Thyroid gland (tissue), 4 donors: ENCODE measurements at places on chromosomes 16 and 17. TPM values are rescaled to one million over a fixed set of nuclear protein-coding genes. Genes with fewer than 3 reads are reported as not detected.

DNA sequence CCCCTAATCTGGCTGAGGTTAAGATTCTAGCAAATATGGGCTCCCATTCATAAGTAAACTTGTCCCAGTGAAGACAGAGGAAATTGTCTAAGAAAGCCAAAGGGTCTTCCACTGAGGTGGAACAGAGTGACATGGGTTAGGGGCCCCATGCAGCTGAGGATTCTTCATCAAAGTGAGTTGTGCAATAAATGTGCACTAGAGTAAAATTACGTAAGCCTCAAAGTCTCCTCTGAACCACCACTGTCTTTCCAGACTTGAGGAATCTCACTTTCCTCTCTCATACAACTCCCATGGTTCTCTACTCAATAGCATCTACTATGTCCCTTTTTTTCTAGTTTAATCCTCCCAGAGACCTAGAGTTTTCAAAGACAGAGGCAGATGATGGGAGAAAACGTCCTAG, 132.4 kb downstream of the CA10 start:
- DNase-seq = no peak

The CSH1 gene
- not detected for total RNA-seq

- DNase-seq = no peak
These were observed 258.8 kb upstream of the CDH5 start for GRCh38 chr16:66107661-66108060.

The DHRS7C gene
- total RNA-seq = not detected

- peak; percentile 94 for DNase-seq
These were observed 26.6 kb downstream of the ITGB3 start for GRCh38 chr17:47280072-47280811.

DNA sequence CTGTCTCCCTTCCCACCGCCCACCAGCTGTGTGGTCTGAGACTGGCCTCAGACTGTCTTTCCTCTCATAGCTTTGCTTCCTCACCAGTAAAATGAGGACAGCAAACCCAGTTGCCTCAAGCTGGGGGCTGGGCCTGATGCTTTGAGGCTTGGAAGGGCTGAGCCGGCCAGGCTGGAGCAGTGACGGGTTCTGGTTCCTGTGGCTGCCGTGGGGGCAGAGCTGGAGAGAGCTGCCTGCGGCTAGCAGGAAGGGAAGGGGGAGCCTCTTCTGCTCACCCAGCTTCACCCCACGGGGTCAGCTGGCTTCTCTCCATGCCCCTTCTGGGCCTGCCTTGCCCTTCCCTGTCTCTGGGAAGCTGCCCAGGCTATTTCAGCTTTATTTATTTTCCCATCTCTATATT, 23.7 kb downstream of the LASP1 start:
- DNase-seq = no peak

The SPN gene
- total RNA-seq = 0.67 TPM

DNA sequence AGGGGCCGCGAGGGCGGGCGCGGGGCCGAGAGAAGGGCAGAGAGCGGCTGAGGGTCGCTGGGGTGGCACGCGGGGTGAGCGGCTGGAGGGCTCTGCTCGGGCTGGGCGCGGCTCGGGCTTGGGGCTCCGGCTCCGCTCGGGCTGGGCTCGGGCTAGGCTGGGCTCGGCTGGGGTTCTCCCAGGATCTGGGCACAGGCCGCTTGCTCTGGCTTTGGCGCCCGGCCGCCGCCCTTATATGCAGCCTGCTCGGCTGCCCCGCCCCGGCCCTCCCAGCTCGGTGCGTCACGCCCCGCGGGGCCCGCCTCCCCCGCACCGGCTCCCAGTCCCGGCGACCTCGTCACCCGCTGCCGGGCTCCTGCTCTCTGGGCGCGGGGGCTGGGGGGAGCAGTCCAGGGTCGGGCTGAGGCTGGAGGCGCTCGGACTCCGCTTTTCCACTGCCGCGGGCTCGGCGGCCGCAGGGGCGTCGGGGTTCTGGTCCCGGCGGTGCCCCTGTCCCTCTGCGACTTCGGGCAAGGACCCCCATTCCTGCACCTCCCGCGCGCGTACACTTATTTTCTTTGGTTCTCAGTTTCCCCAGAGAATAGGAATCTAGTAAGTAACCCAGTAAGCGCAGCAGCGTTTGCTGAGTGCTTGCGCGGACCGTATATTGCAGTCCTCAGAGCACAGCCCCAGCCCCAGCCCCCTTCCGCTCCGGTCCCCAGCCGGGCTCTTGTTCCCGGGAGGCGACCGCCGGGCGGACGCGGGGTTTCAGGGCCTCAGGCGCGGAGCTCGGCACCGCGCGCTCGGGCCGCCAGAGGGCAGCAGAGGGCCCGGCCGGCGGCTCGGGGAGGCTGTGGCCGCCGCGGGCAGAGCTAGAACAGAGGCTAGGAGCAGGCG, at the start of gene RASD1:
TSS of gene RASD1 (minus strand) at position 207 of the 876 bp plus-strand sequence. CDS start 214 bp downstream, outside the sequence.
- peak; percentile 91 for DNase-seq

The PNMT gene
- not detected for total RNA-seq

The KRT33B gene
- total RNA-seq = not detected

DNA sequence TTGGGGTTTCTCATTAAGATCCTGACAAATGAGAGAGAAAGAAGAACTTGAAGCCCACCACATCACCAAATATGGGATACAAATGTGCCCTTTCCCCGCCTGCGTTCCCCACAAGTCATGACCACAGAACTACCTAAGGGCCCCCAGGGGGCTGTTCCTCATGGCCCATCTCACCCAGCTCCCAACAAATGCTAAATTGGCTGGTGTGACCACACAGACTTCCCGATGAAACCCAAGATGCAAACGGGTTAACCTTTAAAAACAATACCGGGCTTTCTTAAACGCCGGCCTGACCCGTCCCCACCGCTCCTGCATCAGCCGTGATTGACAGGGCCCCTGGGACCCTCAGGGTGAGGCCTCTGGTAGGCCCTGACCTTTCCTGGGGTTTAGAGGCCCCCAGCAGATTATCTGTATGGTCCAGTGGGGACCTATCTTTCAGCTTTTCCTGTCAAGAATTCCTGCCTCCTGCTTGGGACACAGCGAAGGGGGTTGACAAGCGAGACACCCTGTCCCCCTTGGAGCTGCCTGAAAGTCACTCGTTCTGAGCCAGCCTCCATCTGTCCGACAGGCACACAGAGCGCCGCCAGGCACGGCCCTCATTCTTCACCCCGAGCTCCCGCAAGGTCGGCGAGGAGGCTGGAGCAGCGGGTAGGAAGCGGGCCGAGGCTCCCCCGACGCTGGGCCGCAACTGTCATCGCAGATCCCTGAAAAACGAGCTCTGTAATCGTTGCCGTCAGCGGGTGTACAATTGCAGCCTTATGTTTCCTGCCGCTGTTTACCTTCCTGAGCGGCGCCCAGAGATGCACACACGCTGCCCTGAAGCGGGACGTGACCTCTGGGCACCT, 300.1 kb downstream of the FOXL1 start:
- DNase-seq = no peak

DNA sequence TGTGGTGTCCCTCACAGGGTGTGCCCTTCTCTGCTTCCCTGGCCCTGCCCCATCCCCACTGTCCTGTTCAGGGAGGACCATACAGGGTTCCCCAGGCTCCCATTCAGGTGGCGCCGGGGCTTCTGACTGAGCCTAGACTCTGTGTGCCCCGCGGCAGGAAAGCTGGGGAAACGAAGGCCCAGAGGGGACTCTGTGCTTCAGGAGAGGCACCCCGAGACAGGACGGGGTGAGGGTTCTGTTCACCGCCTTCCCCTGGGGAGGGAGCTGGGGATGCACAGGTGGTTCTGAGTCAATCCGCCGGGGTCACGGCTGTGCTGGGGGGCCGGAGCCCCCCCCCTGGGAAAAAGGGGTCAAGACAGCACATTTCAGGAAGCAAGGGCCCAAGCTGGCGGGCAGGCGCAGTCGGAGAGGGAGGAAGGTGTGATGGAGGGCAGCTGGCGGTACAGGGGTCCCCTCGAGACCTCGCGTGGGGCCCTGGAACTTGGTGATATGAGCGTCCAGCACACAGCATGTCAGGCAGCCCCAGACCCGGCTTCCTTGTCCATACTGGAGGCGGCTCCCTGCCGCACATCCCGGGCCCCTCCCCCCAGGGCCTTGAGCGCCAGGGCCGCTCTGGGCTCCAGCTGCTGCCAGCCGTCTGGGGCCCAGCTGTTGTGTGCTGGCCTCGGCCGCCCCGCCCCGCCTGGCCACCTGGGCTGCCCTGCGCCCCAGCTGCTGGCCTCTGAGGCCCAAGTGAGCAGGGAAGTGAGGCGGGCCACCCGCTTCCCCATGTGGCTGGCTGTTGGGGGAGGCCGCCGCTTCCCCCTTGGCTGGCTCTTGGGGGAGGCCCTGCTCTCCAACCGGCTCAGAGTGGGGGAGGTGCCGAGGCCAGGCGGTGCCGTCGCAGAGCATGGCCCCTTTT, 5.6 kb upstream of the NOTUM start:
- no peak for DNase-seq

GRCh38 chr17:33924104-33924503, 331.0 kb upstream of the CCL2 start:
- no peak for DNase-seq

The DRC7 gene
- 7.1 TPM for total RNA-seq

The TP53TG3B gene
- not detected for total RNA-seq

The SEPTIN12 gene
- total RNA-seq = not detected

The CDH1 gene
- total RNA-seq = 177 TPM

The ADCY9 gene
- total RNA-seq = 61.4 TPM

The NPIPA1 gene
- 42.9 TPM for total RNA-seq

GRCh38 chr16:9275377-9275776, 183.9 kb downstream of the HAPSTR1 start:
- no peak for DNase-seq

The C17orf113 gene
- total RNA-seq = 3.7 TPM

The RAB26 gene
- total RNA-seq = 0.89 TPM
